ENCODE measurements at places on chromosomes 1 and 21. TPM values are rescaled to one million over a fixed set of nuclear protein-coding genes. Genes with fewer than 3 reads are reported as not detected.

DNA sequence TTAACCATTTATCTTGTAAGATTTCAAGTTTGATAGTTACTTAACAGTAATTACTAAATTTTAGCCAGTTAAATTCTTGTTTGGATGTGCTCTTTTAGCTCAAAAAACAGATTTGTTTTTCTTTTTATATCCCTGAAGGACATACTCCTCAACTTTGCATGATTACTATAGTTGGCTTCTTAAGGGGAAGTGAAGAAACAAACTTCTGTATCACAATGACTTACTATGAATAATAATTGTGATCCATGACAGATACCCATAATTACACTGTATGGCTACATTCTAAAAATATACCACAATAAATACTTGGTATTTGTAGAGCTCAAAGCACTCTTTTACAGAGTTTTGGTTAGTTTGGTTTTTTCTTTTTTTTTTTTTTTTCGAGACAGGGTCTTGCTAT lies 55.8 kb downstream of the IARS2 start:
- no peak for DNase-seq

- DNase-seq = no peak
These were observed 207.7 kb downstream of the GREM2 start for GRCh38 chr1:240404286-240404685.

DNA sequence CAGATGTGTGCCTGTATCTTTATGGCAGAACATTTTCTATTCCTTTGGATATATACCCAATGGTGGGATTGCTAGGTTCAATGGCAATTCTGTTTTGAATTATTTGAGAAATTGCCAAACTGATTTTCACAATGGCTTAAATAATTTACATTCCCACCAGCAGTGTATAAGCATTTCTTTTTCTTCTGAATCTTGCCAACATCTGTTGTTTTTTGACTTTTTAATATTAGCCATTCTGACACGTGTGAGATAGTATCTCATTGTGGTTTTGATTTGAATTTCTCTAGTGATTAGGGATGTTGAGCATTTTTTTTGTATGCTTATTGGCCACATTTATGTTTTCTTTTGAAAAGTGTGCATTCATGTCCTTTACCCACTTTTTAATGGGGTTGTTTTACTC lies 864.3 kb upstream of the ADAMTS5 start:
- DNase-seq = no peak

- no peak for DNase-seq
These were observed 31.5 kb downstream of the BRDT start for GRCh38 chr1:91980663-91981062.

DNA sequence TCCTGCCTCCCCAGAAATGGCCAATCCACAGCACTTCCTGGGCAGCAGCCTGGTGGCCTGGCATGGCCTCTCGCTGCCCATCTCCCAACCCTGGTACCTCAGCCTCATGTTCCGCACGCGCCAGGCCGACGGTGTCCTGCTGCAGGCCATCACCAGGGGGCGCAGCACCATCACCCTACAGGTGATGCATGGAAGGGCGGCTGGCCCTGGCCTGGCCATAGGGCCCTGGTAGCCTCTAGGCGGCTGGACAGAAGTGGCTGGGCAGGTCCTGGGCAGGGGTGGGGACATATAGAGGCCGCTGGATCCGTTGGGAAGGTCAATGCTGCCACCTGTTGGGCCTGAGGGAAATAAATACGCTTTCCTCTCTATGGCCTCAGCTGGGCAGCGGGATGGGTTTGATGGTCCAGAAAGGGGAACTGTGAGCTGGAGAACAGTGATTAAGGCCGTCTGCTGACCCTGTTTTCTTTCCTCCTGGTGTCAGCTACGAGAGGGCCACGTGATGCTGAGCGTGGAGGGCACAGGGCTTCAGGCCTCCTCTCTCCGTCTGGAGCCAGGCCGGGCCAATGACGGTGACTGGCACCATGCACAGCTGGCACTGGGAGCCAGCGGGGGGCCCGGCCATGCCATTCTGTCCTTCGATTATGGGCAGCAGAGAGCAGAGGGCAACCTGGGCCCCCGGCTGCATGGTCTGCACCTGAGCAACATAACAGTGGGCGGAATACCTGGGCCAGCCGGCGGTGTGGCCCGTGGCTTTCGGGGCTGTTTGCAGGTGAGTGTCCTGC lies 14.4 kb downstream of the CELSR2 start:
- DNase-seq = peak; percentile 97

DNA sequence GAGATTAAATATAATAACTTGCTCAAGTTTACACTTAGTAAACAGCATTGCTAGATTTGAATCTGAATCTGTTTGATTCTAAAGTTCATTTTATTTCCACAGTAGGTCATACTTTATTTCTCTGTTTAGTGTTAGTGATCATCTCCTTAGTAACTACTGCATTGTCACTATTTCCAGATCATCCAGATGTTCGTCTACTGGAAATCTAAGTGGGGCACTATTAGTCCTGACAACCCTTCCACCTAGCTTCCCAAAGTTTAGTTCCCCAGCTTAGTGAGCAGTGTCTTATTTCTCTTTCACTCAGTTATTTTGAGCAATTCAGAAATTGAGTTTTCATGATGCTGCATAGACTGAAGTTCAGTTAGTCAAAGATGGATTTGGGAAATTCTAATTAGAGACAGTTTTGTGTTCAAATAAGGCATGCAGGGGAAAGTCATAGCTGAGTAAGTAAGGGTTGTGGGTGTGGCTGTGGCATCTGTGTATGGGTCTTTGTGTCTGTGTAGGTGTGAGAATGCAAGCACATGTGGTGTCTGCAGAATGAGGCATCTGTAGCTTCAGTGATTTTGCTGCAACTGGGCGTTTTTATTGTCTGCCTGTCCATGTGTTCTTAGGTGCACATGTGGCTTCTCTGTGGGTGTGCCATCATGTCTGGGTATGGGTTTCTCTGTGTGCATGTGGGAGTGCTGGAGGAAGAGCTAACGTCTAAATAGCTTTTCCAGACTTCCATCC lies 107.3 kb downstream of the NTMT2 start:
- no peak for DNase-seq

- no peak for DNase-seq
These were observed 9.6 kb downstream of the STUM start for GRCh38 chr1:226558036-226558650.

DNA sequence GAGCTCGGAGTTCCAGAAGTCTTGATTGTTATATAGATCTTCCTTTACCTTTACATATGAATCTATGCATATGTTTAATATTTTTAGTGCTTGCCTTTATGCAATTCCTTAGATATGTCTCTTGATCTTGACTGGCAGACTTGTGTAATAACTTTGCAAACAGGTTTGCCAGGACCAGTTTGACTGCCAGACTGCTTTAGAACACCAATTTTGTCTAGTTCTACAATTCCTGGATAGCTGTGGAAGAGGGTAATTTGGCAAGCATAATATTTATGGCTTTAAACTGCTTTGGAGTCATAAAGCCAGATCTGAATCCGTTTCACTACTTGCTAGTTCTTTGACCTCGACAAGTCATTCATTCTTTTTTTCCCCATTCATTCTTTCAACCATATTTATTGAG lies 250.0 kb downstream of the FAF1 start:
- peak; percentile 36 for DNase-seq

- no peak for DNase-seq
These were observed 81.4 kb upstream of the SPAG17 start for GRCh38 chr1:118266436-118266835.

DNA sequence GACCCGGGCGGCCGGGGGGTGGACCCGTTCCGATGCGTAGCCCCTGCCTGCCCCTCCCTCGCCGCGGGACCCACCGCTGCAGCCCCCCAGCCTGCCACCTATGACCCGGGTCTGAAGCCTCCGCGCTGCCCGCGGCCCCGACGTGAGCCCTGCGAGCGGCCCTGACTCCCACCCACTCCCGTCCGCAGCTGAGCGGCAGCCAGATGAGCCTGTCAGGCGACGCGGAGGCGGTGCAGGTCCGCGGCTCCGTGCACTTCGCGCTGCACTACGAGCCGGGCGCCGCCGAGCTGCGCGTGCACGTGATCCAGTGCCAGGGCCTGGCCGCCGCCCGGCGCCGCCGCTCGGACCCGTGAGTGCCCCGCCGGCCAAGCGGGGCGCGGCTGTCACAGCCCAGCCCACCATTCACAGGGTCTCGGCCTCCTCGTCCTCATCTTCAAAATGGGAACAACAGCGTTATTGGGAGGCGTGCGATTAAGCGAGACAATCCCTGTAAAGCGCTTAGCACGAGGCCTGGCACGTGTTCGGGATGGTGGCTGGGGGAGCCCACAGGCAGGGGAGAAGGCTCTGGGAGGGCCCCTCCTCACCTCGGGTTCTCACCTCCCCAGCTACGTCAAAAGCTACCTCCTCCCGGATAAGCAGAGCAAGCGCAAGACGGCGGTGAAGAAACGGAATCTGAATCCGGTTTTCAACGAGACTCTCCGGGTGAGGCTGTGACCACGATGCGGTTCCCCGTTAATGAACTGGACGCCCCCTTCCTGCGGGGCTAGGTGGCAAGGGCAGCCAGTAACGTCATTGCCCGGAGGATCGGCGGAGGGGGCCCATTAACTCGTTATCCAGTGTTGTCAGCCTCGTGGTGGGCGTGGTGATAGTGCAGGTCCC lies 8.2 kb downstream of the SYTL1 start:
- peak; percentile 75 for DNase-seq

- DNase-seq = no peak
These were observed 153.7 kb downstream of the ELAVL4 start for GRCh38 chr1:50262436-50262835.

DNA sequence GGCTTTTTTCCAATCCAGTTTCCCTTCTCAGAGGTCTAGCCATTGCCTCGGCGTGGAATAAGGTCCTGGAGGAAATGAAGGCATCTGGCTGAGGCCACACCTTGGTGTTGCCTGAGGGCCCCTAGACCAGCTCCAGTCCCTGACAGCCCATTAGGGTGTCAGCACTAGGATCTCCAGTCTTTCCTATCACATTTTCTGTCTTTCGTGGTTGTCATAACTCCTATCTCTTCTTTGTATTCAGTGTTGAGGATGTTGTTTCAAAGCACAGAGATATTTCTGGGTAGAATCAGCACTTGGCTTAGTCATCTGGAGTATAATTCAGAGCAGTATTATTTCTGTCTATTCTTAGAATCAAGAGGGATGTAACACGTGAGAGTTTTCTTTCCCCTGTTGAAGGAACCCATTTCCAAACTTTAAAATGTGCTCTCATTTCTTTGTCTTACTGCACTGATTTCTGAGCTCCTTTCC lies 844.3 kb downstream of the KCNT2 start:
- no peak for DNase-seq

DNA sequence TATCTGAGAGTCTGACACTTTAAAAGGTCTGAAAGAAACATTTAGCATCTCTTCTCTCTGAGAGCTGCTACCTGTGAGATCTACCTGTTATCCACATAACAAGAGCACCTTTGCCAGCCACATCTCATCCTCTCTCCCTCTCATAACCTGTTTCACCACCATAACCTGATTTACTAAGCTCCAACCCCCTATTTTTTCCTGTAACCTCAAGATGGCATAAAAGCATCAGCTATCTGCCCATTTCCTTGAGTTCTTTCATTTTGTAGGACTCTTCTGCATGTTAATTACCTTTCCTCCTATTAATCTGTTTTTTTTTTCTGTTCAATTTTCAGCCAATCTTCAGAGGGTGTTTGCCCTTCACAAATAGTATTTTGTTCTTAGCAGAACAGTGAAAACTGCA lies 136.5 kb upstream of the KCNK1 start:
- DNase-seq = no peak

DNA sequence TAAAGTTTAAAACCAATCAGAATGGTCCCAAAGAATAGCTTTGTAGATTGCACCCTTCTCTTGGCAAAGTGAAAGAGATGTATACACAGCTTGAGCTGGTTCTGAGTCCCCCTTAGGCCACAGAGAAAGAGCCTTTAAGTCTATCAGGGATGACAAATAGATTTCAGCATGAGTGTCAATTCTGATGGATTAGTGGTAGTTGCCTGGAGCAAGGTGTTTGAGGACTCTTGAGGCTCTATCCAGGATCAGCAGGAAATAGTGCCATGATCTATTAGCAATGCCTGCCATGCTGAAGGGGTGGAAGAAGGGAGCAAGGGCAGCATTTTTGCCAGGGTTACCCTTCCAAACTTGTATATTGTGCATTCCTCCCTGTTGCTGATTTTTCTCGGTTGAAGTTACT lies 116.6 kb downstream of the ATG4C start:
- DNase-seq = no peak

DNA sequence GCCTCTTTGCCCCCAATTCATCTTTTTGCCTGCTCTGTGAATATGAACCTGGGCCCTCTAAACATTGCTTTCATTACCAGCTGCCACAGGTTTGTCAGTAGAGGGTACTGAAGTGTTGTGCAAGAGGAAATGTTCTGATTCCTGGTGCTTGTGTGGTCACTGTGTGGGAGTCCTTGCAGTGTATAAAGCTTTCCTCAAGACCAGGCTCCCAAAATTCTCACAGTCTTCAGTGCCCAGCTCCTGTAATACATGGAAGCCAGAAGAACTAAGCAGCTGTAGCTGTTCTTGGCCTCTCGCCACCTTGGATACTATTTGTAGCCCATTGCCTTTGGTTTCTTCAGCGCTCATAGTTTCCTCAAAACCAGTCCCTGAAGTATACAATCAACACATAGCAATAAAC lies 1046.2 kb downstream of the BRINP3 start:
- DNase-seq = no peak

GRCh38 chr1:187641015-187641414 lies 812.3 kb downstream of the PLA2G4A start:
- no peak for DNase-seq

DNA sequence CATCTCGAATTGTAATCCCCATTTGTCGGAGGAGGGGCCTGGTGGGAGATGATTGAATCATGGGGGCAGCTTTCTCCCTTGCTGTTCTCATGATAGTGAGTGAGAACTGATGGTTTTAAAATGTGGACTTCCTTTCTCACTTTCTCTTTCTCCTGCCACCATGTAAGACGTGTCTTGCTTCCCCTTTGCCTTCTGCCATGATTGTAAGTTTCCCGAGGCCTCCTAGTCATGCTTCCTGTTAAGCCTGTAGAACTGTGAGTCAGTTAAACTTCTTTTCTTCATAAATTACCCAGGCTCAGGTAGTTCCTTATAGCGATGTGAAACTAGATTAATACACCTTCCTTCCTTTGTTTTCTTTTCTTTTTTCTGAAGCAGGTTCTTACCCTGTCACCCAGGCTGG lies 13.9 kb downstream of the DNAJC6 start:
- no peak for DNase-seq

GRCh38 chr1:21673277-21673780 lies 4.2 kb upstream of the RAP1GAP start:
- peak; percentile 85 for DNase-seq

- peak; percentile 45 for DNase-seq
These were observed 24.4 kb upstream of the DUSP23 start for GRCh38 chr1:159756397-159756796.

- DNase-seq = no peak
These were observed 84.4 kb downstream of the CLEC20A start for GRCh38 chr1:178412400-178412770.

GRCh38 chr1:83027511-83027910 lies 971.4 kb downstream of the TTLL7 start:
- DNase-seq = no peak

Gene RGS4
- 1.3 TPM for total RNA-seq

Gene CTTNBP2NL
- total RNA-seq = 95.3 TPM

Gene C1orf141
- 0.88 TPM for total RNA-seq

Gene C1orf210
- 24.1 TPM for total RNA-seq

Gene CFHR2
- total RNA-seq = not detected

Gene AK5
- total RNA-seq = not detected

Gene CD52
- total RNA-seq = 109 TPM

Gene FMO5
- 37.4 TPM for total RNA-seq

Gene FAM151A
- not detected for total RNA-seq

Gene PRDM16
- 25.5 TPM for total RNA-seq

Gene CACHD1
- total RNA-seq = 23.0 TPM

Gene PEX19
- total RNA-seq = 32.5 TPM

Gene CCDC185
- not detected for total RNA-seq

Gene KANK4
- 1.7 TPM for total RNA-seq

Gene PRRX1
- 36.0 TPM for total RNA-seq

Gene CR1L
- total RNA-seq = not detected

Gene HHAT
- total RNA-seq = 6.3 TPM
